ENCODE measurements at places on chromosomes 5 and 9.

DNA sequence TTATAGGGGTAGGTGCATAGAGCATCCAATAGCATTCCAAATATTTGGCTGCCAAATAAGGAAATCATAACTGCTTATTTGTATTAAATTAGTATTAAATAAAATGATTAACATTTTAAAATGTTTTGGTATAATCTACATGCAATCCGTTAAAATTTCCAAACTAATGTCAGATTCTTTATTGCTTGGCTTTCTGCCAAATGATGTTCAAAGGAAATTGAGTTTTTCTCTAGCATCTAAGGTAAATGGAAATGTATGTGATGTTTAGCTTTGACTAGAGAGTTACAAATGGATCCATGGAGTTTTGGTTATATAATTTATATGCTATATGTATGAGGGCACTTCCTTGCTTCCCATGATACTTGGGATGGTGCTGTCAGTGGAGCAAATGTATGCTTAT, 121.7 kb downstream of the ZCCHC7 start:
- DNase-seq: no peak

- DNase-seq: no peak
These were observed 194.9 kb downstream of the RFX3 start for GRCh38 chr9:3330792-3331420.

DNA sequence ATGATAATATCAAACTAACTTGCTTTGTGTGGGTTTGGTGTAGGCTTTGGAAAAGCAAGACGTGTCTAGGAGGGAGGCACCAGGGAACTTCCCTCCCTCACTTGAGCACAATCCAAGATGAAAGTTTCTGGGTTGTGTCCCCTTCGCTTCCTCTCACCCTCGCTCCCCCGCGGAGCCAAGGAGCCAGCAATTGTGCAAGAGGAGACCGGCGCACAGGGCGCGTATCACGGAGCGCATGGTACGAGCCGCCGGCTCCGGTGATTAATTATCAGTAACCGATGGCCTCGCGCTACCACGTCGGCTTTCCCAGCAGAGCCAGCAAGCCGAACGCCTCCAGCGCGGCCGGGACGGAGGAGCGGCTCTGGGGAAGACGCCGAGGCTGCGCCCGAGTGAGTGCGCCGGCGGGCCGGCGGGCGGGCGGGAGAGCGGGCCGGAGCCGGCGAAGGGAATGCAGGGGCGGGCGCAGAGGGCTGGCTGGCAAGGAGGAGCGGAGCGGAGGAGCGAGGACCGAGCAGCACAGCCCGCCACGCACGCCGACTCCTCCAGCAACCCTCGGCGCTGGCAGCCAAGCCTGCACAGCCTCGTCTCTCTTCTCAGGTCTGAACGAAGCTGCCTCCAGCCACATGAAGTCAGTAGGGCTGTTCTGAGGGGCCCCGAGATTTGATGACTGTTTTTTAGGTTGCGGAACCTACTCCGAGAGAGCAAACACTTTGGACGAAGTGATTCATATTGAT, 143.6 kb downstream of the BNC2 start:
- no peak for DNase-seq

- no peak for DNase-seq
These were observed 91.2 kb downstream of the CWC27 start for GRCh38 chr5:64859881-64860280.

DNA sequence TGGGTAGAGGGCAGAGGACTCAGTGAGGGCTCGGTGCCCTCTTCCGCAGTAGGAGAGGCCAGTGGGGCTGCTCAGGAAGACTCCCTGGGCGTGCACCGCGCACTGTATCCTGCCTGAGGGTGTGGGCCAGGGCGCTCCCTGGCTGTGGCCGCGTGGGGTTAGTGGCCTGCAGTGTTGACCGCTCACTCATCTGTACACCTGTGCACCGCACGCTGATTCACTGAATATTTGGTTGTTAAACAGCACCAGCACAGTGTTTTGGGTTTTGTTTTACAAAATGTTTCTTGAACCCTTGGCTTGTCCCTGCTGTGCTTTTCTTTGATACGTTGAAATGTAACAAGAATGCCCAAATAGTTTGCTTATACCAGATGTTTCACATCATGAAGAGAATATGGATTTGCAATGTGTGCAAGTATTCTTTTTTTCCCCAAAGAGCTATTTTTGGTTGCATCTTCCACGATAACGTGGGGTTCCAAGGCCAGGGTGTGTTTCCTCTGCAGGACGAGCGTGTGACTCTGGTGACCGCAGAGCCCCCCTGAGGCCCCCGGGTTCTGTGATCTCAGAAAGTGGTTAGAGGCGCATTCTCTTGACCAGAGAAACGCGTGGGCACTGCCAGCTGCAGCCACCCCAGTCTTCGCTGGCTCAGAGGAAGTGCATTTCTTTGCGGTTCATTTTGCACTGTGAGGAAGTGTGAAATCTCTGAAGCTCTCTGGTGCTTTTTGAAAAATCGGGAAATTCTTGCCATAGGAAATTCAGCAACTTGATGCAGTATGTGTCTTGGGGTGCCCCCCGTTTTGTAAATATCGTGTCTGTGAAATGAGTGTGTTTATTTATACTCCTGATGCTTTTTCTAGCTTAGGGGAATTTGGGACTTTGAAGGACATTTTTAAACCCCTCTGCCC, 46.9 kb downstream of the AHRR start:
- peak; percentile 1 for DNase-seq

DNA sequence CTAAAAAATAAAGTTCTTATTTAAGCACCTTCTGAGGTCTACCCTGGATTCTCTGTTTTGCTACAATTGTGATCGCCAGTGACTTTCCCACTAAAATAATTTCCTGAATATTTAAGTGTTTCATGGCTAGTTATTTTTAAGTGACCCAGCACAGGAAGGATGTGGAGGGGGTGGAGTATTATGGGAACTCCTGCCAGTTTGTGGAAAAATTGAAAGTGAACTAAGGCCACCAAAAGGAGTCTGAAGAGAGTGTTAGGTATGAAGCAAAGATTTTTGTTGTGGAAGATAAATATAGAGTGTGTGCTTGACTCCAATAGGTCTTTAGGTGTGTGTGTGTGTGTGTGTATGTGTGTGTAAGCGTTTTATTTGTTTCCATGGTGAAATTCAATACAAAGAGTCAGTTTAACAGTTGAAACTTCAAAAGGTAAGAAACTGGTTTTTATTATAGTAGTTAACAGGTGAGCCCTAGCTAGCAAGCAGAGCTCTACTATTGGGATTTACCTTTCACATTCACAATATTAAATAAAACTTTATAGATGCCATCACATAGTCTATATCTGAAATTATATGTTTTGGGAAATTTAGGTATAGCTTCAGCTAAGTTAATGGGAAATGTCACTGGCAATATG, 25.6 kb downstream of the RASGRF2 start:
- no peak for DNase-seq

GRCh38 chr9:115596746-115597080, 478.8 kb upstream of the TNC start:
- DNase-seq: no peak

GRCh38 chr5:14744296-14745187, 80.0 kb downstream of the OTULIN start:
- no peak for DNase-seq

GRCh38 chr9:123338710-123339665, 17.0 kb upstream of the CRB2 start:
- DNase-seq: peak; percentile 75

- DNase-seq: no peak
These were observed 14.3 kb downstream of the PTPA start for GRCh38 chr9:129125478-129125877.

DNA sequence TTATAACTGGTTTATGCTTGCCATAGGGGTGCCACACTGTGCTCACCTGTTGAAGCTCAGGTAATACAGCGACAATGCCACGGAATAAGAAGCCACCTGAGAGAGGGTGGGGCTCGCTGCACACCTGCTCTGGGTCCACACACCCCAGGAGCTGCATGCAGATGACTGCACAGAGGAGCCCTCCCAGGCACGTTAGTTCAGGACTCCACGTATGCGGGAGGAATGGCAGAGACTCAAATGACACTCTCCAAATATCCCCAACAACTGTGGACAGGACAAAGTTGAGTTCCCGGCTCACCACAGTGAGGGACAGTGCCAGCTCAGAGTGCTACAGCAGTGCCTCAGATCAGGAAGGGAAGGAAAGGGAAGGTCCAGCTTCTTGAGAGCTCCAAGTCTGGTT, 5.8 kb upstream of the FCN1 start:
- no peak for DNase-seq

DNA sequence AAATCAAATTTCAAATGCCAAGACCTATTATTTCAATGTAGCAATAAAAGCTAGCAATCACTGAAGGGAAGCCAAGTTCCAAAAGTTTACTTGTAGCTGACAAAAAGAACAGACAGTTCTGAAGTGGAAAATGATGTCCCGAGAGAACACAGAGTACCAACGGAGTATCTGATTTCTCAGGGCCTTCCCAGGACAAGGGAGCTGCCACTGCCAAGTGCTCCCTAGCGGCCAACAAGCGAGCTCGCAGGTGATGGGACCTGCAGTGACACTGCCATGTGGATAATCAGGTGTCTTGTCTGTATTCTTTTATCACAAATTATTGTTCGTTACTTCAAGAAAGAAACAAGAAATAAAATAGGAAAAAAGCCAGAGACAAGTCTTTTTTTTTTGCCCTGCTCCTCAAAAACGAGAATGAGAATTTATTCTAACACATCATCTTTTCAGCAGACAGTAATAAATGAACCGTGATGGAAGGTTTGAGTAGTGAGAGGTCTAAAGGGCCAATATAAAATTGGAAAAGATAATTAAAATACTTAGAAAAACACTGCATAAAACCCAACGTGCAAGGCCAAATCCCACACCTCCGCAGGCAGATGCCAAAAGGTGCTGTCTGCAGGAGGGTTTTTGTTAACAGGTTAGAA, 159.4 kb downstream of the MYO10 start:
- DNase-seq: no peak

- no peak for DNase-seq
These were observed 57.2 kb downstream of the MAPKAP1 start for GRCh38 chr9:125649826-125650225.

DNA sequence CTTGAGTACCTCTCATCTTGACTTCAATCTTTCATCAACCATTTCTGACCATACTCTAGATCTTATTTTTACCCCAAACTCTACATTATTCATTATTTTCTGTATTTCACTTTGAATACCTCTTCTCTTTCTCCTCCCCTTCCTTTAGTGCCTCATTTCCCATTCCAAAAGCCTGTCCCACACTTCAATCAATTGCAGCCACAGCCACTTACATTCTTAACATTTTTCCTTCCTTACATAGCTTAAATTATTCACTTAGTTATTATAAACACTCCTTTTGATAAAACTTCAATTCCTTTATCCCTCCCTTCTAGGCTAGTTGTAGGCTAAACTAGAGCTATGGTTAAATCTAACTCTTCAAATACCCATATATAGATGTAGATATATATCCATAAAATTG, 344.0 kb downstream of the PRR16 start:
- DNase-seq: no peak

DNA sequence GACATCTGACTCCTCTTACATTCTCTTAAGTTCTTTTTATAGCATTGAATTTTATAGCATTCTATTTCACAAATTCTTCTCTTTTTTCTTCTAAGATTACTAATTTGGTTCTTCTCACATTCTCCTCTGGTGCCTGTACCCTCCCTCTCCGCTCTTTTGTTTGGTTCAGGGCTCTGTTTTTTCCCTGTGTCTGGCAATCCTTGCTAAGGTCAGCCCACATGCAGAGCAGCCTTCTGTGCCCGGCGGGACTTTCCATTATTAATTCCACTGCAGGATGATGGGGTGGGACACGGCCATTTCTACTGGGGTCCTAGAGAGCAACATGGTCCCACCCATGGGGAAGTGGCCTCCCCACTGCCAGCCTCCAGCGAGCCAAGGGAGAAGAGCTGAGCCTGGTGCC, 9.8 kb upstream of the TRAF2 start:
- no peak for DNase-seq

DNA sequence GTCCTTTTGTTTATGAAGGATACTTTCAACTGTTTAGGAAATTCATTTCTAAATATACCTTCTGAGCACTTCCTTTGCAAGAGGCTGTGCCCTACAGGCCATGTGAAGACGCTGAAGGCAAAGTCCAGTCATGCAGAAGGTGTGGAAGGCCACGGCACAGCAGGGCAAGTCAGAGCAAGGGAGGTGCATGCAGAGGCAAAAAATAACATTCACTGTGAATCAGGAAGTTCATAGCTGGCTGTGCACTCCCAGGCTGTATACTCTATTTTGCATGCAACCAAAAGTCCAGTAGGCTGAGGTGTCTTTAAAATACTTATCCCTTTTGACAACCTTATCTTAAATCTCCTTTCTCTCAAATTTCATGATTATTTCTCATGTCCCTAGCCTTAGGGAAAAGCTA, 50.3 kb downstream of the GNAQ start:
- DNase-seq: no peak

- DNase-seq: no peak
These were observed 242.4 kb upstream of the MEF2C start for GRCh38 chr5:89125372-89125771.

DNA sequence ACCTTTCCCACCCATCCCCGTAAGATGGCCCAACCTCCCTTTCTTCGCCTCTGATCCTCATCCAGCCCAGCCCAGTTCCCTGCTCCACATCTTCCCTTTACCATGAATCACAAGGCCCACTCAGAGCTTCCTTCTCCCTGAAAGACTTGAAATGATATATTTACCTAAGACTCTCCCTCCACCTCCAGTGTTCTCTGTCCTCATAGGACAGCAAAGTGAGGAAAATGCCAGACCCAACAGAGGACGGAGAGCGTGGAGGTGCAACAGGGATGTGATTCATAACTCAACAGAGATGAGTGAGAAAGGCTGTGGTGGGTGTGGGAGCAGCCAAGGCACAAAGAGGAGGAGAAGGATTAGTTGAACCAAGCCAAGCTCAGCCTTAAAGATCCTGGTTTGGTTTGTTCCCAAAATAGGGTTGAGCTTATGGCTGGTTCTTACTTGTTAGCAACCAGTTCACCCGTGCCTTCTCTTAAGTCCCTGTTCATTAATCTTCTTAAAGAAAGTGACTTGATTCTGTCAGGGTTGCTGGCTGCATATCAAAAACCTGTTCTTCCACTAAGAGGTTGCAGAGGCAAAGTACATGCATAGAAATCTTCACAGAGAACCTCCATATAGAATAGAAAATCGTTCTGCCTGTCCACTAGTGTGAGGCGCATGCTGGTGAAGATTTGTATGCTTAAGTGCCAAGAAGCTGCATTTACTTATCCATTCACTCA, 183.2 kb downstream of the ACTL7B start:
- DNase-seq: no peak

DNA sequence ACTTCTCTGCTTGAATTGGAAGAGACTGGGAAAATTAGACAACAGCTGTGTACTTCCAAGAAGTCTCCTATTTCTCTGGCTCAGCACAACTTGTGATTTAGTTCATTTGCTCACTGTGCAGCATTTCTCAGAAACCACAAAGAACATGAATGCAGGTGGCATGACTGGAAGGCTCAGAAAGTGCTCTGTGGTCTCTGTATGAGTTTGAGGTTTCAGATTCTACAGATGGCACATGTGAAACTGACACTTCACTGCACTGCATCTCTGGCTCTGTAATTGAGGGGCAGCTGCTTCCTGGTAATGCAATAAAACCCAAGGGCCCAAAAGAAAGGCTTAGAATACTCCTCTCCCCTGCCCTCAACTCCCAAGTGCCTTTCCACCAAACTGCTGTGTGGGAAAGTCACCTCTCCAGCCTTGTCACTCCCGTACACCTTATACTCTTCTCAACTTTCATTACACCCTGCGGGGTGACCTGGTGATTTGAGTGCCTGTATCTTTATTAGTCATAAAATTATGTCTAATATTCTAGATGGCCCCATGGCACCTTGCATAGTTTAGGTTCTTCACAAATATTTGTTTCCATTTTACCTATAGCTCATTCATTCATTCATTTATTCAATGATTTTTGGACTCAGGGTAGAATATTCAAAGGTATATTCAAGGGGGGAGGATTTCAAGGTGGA, 82.5 kb downstream of the ESM1 start:
- peak; percentile 52 for DNase-seq

- DNase-seq: peak; percentile 61
These were observed 88.6 kb upstream of the RASGRF2 start for GRCh38 chr5:80871541-80871961.

Measured in activated naive CD4-positive, alpha-beta T cell treated with anti-CD3 and anti-CD28 coated beads, Interleukin-2, amount 50 U/mL, for 72 hours (primary cell).